Sciatic nerve (tissue), 2 donors: ENCODE measurements at places on chromosomes 3 and 15. TPM values are rescaled to one million over a fixed set of nuclear protein-coding genes. Genes with fewer than 3 reads are reported as not detected.

GRCh38 chr3:55668359-55668758 lies 181.3 kb upstream of the WNT5A start:
- no peak for DNase-seq

DNA sequence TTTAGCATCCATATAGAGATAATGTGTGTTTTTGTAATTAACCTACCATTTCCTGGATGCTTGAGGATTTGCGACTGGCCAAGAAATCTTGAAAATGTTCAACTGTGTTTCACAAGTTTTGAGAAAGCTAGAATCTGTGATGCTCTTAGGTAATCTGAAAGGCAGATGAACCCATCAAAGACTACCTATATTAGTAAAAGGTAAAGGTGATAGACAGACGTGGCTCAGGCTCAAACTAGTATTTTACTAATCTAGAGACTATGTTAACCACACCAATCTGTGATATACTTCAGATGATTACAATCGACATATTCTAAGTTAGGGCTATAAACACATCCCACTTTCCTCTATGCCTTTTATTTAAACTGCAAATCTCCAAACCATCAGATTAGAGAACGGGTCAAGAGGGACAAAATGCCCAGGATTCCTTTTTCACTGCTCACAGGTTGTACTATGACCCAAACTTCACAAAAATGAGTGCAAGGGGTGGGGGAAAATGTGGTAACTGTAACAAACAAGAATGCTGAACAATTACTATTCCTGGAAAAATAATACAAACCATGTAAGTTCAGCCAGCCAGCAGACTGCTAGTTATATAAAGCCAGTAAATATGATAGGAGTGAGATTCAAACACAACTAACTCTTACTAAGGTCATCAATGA lies 295.1 kb downstream of the FOXP1 start:
- DNase-seq = no peak

DNA sequence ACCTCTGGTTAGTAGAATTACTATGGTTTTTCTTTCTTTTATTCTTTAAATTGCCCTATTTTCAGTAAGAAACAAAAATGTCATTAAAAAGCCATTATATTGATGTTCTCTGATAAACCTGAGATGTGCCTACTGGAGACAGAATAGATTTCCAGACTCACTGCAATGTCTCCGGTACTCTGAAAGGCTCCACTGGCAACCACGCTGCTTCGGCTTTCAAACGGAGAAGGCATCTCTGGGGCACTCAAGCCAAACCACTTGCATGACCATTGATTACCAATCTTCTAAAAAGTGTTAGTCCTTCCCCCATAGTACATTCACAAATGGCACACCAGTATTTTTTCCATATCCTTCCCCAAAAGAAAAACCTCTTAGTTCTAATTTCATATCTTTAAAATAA lies 82.6 kb downstream of the CBLB start:
- no peak for DNase-seq

- DNase-seq = no peak
Observed at GRCh38 chr3:131802029-131802428, 232.8 kb downstream of the CPNE4 start.

DNA sequence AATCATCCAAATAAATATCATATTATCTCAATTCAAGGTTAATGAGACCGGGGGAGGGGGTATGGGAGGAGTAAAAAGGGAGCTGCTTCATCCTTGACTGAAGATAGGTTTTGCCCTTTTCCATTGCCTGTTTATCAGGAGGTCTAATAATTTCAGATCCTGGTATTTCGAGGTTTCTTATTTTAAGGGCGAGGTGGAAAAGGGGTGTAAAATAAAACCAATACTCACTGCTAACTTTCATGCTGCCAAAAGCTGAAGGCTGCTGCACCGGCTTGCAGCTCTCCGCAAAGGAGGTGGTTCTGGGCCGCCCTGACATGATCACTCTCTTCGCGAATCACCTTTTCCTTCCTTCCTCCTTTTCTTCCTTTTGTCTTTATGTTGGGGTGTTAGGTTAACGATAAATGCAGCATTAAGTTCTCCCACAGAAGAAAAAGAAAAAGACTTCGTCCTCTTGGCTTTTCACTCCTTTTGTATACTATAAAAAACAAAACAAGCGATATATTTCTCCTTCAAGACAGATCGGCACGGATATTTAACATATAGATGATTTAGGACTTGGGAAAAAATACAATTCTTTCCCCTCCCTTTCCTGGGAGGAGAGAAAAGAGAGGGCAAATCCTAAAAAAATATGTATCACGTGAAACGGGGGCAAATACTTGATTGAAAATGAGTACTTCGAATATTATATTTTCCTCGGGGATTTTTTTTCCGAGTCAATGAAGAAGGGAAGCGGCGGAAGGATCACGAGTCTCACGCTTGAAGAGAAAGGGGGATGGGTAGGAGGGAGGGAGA lies 932 bp downstream of the GSK3B start:
- no peak for DNase-seq

DNA sequence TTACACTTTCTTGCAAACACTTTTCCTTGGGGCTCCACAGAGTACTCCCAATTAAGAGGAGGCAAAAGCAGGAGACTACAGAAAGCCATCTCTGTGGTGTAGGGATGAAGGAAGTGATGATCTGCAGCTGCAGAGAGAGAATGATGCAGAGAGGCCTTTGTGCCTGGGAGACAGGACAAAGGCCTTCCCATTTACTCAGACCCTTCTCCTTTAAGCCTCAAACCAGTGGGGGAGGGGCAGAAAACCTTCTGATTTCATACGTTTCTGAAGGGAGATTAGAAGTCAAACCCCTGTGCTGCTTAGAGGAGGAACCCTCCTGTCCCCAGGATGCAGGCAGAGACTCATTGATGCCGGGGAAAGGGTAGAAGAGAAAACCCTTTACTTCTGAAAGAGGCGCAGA lies 130.8 kb downstream of the NEO1 start:
- DNase-seq = no peak

GRCh38 chr3:160703974-160704373 lies 27.0 kb downstream of the ARL14 start:
- no peak for DNase-seq

DNA sequence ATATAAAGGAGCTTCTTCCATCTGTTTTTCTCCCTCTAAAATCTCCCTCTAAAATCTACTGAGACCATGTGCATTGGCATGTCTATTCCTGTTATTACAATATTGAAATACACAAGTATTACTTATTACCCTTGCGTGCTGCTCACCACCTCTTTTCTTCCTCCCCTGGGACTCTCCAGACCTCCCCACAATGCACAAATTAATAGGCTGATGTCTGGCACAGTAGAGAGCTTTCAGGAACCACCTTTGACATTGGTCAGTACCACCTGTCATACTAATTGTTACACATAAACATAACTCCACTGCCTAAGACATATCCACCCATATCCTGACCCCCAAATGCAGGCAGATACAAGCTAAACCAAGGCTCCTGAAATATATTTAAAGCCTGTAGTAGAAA lies 722.6 kb downstream of the FHIT start:
- no peak for DNase-seq

GPR27 gene
- total RNA-seq = 6.0 TPM

NUP210 gene
- total RNA-seq = 5.5 TPM

SAMMSON gene
- total RNA-seq = 3.4 TPM
